ENCODE measurements at places on chromosomes 12 and 14.

DNA sequence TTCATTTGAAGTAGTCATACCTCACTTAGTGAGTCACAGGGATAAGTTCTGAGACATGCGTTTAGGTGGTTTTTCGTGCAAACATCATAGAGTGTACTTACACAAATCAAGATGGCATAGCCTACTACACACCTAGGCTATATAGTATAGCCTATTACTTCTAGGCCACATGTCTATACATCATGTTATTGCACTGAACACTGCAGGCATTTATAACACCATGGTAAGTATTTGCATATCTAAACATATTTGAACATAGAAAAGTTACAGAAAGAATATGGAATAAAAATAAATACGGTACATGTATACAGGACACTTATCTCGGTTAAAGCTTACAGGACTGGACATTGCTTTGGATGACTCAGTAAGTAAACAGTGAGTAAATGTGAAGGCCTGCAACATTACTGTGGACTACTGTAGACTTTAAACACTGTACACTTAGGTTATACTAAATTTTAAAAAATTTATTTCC, 670.6 kb downstream of the SLC16A7 start:
- peak; percentile 86 for DNase-seq

DNA sequence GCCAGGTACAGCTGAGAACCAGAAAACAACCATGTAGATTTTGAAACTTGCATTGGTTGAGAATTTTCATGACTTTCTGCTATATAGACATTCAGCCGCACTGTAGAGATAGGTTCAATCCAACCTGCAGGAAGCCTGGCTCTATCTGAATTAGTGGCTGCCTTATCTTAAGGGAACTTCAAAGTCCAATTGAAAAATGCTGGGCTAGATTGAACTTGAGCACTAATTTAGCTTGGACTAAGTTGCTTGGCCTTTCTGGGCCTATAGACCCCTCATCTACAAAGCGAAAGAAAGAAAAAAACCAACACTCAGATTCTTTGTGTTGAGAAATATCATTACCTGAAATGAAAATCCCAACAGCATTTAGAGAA, 332.4 kb downstream of the NUAK1 start:
- DNase-seq: no peak

GRCh38 chr12:59904874-59905521, 309.2 kb downstream of the SLC16A7 start:
- peak; percentile 79 for DNase-seq

- no peak for DNase-seq
Measured at GRCh38 chr12:76018672-76019071, 12.9 kb downstream of the PHLDA1 start.

DNA sequence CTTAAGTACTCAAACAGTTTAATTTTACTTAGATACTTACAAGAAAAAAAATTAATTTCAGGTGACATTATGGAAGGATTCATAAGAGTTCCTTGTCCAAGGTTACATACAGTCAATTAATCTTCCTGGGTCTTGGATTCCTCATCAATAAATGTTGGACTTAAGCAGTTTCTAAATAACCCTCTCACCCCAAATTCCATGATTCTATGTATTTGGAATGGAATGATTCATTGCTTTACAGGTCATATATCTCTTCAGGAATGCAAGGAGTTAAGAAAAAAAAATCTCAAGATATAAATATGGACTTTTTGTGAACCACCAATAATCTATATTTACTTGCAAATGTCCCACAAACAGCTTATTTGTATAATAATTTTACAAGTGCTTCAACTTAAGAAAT, 84.2 kb upstream of the BMP4 start:
- DNase-seq: peak; percentile 77

GRCh38 chr12:11577658-11578260, 71.7 kb upstream of the ETV6 start:
- DNase-seq: peak; percentile 31
